ENCODE measurements at places on chromosomes 3 and 15.

DNA sequence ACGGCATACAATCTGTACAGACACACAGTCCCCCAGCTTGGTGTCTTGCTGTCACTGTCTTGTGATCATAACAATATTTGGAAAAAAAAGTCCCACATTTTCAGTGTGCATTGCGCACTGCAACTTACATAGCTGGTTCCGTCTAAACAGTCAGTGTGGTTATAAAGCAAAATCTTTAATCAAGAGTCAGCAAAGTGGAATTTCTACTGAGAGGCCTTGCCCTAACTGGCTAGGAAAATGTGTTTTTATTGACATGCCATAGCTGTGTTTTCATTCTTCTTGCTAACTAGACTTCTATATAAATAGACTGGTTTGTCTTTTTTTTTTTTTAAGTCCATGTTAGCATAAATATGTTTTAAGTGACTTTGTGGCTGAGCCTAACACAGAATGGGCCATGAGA, 174.8 kb downstream of the POLR2M start:
- DNase-seq, result no peak

DNA sequence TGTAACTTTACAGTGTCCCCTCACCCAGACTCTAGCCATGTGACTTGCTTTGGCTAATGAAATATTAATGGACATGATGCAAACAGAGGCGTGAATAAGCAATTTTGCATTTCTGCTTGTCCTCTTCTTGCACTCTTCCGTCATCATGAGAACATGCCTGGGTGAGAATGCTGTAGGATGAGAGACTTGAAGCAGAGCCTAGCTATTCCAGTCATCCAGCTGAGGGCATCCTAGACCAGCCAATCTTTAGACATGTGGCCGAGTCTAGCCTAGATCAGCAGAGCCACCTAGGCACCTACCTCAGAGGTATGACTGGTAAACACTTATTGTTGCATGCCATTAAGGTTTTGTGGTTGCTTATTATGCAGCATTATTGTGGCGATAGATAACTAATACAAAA, 450.5 kb upstream of the AZI2 start:
- DNase-seq, result no peak

- DNase-seq, result no peak
These were observed 56.6 kb downstream of the XXYLT1 start for GRCh38 chr3:195214381-195214780.

DNA sequence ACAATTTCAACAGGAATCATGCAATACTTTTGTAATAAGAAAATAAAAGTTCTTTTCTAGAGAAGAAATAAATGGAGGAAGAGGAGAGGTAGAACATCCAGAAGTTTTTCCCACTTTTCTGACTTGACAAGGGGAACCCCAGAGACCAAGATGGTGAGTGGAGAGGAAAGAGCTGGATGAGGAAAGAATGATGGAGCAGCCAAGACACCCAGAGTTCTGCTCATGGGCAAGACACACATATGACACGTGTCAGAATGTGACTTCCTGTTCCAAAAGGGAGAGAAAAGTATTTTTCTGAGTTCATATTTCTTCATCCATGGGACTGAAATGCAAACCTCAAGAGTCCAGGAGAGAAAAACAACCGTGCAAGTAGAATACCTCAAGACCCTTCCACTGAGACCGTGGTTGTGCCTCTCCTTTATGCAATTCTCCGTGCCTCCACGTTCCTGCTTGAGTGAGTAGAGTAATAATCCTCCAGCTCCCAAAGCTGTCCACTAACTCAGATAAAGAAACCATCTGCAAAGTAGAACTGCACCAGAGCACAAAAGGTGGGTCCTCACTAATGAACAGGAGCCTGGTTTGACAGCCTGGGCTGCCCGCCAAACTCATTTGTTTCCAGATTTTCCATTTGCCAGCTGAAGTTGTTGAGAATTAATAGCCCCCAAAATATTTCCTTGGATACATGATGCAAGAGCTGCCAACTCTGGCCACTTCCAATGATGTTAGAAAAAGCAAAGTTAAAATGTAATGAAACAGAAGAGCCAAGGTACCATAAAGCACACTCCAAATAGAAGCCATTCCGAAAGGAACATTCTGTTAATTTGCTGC, 272.6 kb upstream of the IGF1R start:
- DNase-seq, result no peak

DNA sequence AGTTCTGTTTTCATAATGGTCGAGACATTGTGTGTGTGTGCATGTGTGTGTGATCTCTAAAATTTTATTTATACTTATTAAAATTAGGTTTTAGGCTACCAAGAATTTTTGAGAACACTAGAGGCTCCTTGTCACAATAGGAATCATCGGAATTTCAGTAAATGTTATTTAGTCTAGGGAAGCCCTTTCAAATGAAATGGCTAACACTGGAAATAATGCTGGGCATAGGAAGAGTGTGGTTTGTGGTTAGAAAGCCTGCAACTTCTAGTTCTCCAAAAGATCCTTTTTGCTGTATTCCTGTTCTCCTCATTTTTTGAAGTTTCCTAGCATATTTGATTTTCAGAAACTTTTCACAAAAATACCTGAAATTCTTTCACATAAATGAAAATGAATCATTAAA, 92.5 kb upstream of the MBNL1 start:
- no peak for DNase-seq

DNA sequence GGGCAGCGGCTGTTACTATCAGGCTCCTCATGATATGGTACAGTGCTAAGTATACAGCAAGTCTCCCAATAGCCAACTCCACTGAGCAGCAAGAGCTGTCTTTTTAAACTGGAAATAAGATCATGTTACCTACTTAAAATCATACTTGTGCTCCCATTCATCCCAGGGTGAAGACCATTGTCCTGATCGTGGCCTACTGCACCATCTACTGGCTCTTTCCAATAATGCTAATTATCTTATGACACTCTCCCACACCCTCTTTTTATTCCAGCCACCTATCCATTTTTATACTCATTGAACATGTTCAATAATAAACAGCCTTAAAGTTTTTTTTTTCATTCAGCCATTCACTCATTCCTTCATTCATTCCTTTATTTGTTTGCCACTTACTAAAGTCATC, 117.7 kb downstream of the GBE1 start:
- no peak for DNase-seq

DNA sequence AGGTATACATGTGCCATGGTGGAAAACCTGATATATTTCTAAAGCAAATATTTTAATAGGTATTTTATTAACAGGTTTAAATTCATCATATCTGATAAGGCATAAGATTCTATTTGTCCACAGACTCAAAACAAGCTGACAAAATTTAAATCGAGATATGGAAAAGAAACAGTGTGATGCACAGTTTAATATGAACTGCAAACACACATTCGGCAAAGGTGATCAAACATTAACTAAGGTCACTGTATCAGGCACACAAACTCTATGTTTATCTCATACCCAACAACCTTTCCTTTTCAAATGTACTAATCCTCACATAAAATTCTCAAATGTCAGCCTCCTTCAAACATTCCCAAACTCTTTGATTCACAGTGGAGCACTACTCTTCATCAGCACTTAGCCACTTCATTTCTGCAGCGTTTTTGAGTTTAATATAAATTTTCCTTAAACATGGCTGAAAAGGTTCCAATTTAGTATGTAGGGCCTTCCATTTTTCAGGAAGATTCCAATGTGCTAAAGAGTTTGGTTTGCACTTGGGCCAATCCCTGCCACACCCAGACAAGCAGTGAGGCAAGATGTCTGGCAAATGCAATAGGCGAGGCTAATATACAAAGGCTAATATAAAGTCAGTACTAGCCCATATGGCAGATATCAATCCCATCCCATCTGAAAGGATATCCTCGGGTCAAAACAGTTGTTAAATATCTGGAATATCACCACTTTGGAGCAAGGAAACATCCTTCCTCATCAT, 84.6 kb downstream of the GBE1 start:
- DNase-seq, result no peak

- DNase-seq, result no peak
These were observed 14.9 kb upstream of the ZXDC start for GRCh38 chr3:126490619-126491018.

- no peak for DNase-seq
These were observed 2.9 kb downstream of the TM6SF1 start for GRCh38 chr15:83110381-83110780.

DNA sequence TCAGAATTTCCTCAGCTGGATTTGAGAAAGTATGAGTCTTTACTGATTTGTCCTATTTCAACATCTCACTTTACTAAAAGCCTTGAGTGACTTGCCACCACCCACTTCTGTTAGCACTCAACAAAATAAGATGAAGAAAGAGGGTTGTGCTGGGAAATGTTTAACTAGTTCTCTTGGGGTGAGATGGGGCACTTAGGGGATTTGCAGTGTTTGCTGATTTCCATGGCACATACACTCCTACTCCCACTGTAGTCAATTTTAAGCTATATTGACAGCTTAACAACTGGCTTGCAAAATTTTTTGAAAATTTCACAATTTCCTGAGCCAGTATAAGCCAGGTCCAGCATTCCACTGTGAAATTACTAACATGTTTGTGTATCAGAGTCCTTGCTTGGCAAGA, 463.1 kb upstream of the ARHGEF26 start:
- DNase-seq, result no peak

DNA sequence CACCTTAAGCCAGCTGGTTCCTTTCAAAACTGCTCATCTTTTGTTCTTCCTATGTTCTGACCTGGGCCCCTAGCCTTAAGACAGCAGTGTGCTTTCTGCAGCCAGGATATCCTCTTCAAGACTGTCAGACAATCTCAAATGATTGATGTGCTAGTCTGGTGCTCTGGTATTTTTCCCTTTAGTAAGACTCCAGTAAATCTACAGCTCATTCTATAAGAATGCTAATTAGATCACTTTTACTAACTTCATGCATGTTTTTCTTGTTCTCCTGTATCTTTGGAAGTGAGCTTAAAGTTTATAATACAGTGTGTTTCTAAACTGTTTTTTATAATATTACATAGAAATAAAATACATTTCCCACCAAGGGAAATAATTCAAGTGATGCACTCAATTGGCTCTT, 220.9 kb upstream of the NANOGP8 start:
- DNase-seq, result no peak

DNA sequence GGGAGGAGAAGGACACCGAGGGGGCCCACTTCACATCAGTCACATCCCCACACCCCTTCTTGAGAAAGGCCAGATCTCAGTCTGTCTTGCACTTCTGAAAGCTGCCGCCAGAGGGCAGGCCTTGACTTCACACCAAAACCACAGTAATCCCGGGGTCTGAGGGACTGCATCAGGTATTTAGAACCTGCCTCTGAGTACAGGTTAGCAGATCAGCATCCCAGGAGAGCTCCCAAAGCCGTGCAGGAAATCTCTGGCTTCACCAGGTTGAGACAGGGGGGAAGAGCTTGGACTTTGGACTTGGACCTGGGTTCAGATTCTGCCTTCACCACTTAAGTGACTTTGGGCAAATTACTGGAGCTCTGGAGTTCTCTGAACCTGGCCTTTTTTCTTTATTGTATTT, 50.3 kb downstream of the LHFPL4 start:
- peak; percentile 84 for DNase-seq

- DNase-seq, result peak; percentile 46
These were observed 777 bp downstream of the LOXL1 start for GRCh38 chr15:73927003-73927475.

- DNase-seq, result no peak
These were observed 32.0 kb downstream of the DNAH12 start for GRCh38 chr3:57512166-57512565.

Data from activated CD4-positive, alpha-beta T cell treated with anti-CD3 and anti-CD28 coated beads for 48 hours (primary cell).